ENCODE measurements at places on chromosomes 2 and 18.

- DNase-seq: no peak
These were observed 867 bp downstream of the RBBP8 start for GRCh38 chr18:22933966-22934423.

DNA sequence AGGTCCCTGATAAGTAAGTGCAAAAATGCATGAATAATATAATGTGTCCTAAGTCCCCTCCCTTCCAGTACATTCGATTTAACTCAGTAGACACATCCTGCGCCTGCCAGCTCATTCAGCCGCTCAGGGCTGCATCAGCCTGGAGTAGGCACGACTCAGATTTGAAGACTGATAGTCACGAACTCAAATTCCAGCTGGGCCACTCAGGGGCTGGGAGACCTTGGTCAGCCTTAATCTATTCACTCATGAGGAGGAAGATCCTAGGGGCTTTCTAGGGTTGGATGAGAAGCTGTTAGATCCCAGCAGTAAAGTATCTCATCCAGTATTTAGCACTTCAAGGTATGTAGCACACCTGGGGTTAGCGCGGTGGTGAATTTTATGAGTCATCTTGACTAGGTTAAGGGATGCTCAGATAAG lies 98.9 kb upstream of the ODC1 start:
- no peak for DNase-seq

- DNase-seq: no peak
These were observed 271.8 kb upstream of the HS6ST1 start for GRCh38 chr2:128590309-128591021.

DNA sequence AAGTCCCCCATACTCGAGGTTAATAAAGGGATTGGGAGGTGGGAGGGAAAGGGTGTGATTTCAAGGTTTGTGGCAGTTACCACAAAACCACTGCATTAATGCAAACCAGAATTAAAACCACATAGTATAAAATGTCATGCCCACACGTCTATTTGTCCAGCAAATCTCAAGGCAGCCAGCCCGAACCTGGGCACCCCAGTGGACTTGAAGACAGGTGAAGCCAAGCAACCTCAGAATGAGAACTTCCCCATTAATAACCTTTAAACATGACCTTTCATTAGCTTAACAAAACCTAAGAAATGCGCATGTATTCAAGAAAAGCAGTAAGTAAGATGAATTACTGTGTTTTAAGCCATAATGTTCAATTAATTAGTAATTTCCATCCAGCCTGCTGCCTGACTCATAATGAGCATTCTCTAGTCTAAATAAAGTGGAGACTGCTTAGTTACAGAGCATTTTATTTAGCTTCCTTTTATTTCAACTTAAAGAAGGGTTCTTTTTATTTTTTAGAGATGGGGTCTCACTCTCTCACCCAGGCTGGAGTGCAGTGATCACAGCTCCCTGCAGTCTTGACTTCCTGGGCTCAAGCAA lies 229.6 kb downstream of the FAM210A start:
- DNase-seq: no peak

DNA sequence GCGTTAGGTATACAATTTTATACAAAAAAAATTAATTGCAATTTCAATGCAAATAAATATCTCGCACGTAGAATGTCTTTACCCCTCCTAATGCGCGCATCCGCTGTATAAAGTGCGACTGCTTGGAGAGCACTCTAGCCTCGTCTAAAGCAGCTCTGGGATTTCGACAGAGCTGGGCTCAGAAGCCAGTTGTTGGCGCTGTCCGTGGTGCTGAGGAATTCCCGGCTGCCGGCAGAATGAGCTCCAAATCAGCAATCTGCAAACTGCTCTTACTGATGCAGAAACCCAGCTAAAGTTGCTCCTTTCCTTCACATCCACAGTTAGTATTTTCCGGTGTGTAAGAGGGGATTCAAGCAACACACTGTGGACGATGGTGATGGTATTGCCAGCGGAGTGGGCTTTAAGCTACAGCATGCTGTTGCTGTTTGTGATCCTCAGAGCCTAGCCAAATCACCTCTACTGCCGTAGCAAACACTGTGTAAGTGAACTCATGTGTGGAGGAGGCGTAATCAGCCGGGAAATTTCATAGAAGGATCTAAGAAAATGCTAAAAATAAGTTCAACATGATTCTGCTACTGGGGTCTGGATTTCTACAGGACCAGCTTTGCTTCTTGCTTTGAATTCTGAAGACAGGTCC lies at the start of gene VWC2L:
Gene VWC2L, plus strand, starts transcription at position 137 of the 637 bp plus-strand sequence. CDS start 3,140 bp downstream, outside the sequence.
- DNase-seq: no peak

DNA sequence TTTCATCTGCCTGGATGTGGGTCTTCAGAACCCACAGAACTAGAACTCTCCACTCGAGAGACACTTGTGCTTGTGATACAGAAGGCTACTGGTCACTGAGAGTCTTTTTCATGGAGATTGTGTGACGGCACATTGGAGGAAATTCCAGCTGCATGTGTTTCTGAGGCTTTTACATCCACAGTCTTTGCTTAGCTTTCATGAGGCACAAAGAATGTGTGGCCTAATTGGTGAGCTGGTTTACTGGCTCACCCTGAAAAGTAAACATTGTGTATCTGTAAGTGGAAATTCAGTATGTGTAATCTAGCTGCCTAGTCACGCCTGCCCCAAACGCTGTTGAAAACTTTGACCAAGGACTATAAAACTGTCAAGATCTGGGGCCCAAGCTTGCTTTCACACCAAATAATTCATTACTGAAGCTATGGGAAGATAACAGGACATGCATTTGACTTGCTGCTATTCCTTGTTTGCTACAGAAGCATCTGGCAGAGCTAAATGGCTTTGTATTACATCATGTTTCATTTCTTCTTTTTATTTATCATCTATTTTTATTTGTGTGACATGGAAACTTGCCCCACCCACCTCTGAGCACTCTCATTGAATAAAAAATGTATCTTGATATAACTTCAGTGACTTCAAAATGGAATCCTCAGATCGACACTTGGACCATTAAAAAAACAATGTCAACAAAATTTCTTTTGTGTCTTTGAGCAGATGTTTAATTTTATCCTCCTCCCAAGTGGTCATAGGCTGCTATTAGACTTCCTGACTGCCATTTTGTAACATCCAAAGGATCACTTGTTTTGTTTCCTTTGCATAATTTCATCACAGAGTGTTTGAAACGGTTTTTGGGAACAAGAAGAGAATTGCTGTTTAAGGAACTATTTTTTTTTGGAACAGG lies 80.2 kb downstream of the EFEMP1 start:
- DNase-seq: no peak

All from activated T-cell treated with anti-CD3 and anti-CD28 coated beads, Interleukin-2, amount 50 U/mL, for 1 hour (primary cell).